ENCODE measurements at places on chromosomes 5 and 9.

- no peak for DNase-seq
Measured at GRCh38 chr9:132589148-132590036, 7.0 kb downstream of the BARHL1 start.

DNA sequence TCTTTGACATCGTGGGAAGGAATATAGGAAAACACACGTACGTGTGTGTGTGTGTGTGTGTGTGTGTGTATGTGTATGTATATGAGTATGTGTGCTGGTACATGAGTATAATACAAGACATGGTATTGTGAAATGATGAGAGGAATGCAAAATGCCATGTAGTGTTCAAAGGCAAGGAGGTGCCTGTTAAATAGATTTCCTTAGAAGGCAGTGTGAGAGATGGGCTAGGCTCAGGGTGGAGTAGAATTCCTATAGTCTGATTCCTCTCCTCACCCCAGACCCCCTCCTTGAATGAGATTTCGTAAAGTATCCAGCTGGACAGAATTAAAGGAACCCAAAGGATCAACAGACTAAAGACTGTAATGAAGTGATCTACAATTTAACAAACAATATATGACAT is 11.1 kb downstream of the GPR21 start:
- DNase-seq = no peak

- peak; percentile 41 for DNase-seq
Measured at GRCh38 chr9:98793031-98793430, 3.3 kb downstream of the ANKS6 start.

DNA sequence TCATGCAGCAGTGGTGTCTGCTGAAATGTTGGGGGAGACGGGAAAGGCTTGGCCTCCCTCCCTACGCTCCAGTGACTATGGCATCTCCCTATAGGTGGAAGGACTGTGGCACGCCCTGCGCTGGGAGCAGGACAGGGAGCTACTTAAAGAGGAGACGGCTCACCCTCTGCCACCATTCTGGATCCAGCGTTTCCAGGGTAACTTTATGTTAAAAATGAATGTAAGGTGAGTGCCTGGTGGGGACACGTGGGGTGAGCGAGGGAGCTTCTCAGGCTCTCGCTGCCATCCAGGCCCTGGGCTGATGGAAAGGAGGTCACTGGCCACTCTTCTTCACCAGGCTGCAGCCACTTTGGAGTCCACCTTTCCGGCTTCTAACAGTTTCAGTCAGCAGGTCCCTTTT is 15.7 kb downstream of the PAEP start:
- DNase-seq = no peak

GRCh38 chr9:100167915-100168654 is 69.0 kb downstream of the INVS start:
- no peak for DNase-seq

- DNase-seq = no peak
Measured at GRCh38 chr5:127586066-127586770, 62.7 kb upstream of the CTXN3 start.

- no peak for DNase-seq
Measured at GRCh38 chr9:127905004-127905728, 5.8 kb upstream of the ST6GALNAC6 start.

- DNase-seq = no peak
Measured at GRCh38 chr9:84996029-84996428, 326.5 kb downstream of the NTRK2 start.

DNA sequence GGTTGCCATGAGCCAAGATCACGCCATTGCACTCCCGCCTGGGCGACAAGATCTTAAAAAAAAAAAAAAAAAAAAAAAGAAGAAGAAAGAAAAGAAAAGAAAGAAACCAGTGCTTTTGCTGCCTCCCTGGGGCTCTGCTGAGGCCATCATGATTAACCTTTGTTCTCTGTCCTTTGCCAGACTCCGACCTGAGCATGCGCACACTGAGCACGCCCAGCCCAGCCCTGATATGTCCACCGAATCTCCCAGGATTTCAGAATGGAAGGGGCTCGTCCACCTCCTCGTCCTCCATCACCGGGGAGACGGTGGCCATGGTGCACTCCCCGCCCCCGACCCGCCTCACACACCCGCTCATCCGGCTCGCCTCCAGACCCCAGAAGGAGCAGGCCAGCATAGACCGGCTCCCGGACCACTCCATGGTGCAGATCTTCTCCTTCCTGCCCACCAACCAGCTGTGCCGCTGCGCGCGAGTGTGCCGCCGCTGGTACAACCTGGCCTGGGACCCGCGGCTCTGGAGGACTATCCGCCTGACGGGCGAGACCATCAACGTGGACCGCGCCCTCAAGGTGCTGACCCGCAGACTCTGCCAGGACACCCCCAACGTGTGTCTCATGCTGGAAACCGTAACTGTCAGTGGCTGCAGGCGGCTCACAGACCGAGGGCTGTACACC is 251.7 kb downstream of the MARCHF11 start:
- no peak for DNase-seq

GRCh38 chr5:111681414-111682120 is 75.4 kb downstream of the NREP start:
- DNase-seq = no peak

DNA sequence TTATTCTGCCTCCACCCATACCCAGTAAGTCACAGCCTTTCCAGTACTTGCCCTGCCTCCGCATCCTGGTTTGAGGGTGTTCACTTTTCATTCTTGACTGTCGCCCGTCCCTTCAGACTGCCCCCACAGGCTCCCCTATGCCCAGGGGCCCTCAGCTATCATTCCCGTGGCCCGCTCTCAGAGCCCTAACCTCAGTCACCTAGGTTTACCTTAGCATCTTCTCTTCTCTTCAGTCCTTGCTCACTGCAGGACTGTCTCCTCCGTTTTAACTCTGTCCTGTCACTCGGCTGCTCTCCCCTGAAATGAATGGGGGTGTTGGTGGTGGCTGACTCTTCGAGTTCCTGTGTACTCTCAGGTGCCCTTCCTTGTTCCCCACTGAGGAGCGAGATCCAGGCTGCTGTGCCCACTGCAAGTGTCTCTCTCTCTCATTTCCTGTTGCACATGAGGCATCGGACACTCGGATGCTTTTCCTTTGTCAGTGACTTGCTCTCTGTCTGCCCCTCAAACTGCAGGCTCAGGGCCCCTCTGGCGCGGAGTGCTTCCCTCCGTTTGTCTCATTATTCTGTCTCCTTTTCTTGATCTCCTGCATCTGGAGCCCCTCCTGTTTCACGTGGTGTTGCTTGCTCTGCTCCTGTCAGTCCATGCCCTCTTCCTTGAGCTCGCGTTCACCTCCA is 89.8 kb downstream of the CACNA1B start:
- DNase-seq = no peak

- no peak for DNase-seq
Measured at GRCh38 chr5:41559184-41559583, 48.8 kb upstream of the PLCXD3 start.

GRCh38 chr9:13034694-13035002 is 244.8 kb downstream of the MPDZ start:
- no peak for DNase-seq

- no peak for DNase-seq
Measured at GRCh38 chr5:98804066-98804465, 30.6 kb downstream of the RGMB start.

DNA sequence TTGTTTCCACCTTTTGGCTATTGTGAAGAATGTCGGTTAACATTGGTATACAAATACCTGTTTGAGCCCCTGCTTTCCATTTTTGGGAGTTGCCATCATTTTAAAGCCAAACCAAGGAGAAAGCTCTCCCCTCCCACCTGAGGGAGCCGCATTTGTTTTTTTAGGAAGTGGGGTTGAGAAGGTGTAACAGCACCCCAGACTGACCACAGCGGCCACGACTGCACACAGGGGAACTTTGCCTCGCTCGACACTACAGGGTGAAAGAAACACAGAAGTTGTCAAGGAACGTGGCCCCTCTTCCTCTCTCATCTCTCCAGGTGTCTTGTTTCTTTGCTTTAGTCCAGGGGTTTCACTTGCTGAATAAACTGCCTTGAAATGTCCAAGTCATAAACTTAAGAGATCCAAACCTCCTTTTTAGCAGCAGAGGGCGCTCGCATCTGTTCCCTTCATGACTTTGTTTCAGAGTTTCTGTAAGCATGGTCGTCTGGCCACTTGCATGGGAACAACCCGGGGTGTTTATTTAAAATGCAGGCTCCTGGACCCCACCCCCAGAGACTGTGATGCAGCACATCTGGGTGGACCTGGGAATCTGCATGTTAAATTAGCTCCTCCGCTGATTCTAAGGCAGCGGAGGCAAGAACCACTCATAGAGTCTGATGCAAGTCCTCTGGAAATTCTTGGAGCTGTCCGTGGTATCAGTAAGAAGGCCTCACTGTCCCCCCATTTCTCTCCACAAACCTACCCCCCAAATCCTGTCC is 2.1 kb upstream of the TTLL11 start:
- DNase-seq = peak; percentile 39

- DNase-seq = no peak
Measured at GRCh38 chr5:22709743-22710142, 143.4 kb downstream of the CDH12 start.

DNA sequence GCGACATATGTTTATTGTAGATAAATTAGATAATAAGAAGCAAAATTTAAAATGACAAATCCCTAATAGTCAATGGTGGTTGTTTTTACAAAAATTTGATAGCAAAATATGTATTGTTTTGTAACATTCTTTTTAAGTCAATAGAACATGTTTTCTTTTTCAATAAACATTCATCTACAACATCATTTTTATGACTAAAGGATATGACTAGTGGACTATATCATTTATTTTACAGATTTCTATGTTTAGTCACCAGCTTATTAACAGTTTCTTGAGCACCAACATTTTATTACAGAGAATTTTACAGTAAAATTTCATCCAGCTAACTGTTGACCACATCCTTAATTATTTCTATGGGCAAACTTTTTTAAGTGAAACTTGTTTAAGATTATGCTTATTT is 114.7 kb upstream of the IL7R start:
- no peak for DNase-seq

DNA sequence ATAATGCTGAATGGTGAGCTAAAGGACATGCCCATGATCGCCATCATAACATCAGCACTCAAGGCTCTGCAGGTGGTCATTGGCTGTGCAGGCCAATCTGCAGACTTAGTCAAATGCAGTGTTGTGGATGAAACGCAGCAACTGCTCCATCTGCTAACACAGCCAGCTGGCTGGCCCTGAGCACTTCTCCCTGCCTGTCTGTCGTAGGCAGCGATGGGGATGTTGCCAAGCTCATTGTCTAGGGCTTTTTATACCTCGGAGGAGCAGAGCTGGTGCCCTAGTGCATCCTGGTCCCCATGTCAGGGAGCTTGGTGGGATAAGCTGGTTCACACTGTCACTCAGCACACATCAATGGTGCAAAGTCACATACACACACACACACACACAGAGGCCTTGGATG is 189.4 kb downstream of the TENT4A start:
- no peak for DNase-seq

DNA sequence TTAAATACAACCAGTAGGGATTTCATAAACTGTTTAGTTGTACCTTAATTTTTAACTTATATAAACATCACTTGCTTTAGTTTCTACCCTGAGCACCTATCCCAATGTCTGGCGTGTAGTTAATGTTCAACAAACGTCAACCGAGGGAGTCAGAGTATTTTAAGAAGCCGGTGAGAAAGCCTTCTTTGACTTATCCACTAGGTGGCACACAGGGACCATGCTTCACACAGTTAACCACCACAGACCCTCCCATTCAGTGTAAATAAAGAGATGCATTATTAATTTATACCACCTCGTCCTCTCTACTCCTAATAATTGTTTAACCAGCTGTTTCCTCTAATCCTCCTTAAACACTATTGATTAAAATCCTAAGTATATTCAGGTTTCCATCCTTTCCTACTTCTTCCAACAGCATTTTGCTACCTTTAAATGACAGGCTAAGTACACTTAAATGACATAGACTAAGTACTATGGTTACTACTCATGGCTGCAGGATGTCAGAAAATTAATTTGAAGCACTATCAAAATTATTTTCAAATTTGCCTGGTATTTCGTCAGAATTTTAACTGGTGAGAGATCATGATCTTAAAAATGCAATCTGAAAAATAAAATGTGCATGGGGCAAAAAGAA is 2.3 kb downstream of the HAPLN1 start:
- peak; percentile 69 for DNase-seq

GRCh38 chr5:103111468-103111867 is 8.5 kb downstream of the GIN1 start:
- DNase-seq = no peak

DNA sequence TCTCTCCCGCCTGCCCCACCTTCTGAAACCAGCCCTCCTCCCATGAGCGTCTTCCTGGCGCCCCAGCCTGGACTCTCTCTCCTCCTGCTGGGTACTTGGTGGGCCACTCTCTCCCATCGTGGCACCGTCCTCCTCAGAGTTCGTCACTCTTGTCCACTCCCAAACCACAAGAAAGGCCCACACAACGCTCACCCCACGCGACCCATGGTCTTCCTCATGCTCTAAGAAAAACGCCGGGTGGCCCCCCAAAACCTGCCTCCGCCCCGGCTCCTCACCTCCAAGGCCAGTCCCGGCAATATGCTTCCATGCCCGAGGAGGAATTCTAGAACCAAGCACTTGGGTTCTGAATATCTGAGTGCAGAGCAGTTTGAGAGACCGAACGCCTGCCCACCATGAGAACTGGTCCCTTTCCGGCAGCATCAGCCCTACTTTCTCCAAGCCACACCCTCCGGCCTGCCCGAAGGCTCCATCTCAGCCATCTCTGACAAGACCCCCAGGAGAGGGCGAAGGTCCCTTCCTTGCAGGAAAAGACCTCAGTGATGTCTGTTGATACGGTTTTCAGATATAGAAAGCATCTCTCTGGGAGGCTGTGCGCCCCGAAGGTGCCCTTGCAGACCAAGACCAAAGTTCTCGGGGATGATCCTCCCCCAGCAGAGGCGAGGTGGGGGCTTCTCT is 15.0 kb downstream of the SLC6A3 start:
- DNase-seq = no peak

Measured in COR-L47 (cell line).